ENCODE measurements at places on chromosomes 5 and 9. TPM values are rescaled to one million over a fixed set of nuclear protein-coding genes. Genes with fewer than 3 reads are reported as not detected.
A peak's percentile ranks its signal among the peaks of the same experiment; 100 is the strongest.

DNA sequence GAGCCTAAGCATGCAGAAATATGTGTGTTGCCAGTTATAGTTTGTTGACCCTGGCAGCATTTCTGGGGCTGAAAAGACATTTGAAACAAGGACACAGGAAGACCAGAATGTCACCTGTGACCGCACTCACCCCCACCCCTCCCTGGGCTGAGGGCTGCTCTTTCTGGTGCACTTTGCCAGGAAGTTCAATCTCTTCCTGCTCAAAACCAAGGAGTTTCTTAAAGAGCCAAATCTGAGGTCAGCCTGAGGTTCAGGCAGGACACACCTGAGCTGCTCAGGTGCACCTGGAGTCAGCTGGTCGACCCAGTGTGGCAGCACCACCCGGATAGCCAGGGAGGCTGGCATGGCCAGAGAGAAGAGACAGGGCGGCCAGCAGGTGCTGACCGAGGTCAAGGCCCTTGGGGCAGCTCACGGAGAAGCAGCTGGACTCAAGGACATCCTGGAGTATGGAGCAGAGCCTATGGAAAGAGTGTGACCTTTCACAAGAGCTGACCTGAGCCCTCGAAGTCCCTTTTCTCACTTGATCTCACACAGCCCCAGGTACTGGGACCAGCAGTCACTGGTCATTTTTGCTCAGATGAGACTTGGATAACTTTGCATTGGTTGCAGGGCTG is 376.9 kb upstream of the IRX4 start:
- H3K27me3 ChIP-seq = peaks cover 3% of the 10 kb centered on the region
- DNase-seq = peak; percentile 50
- no peak overlapping the region for H3K4me3 ChIP-seq
- no peak overlapping the region for H3K27ac ChIP-seq
- H3K36me3 ChIP-seq = no peaks in the 10 kb centered on the region

DNA sequence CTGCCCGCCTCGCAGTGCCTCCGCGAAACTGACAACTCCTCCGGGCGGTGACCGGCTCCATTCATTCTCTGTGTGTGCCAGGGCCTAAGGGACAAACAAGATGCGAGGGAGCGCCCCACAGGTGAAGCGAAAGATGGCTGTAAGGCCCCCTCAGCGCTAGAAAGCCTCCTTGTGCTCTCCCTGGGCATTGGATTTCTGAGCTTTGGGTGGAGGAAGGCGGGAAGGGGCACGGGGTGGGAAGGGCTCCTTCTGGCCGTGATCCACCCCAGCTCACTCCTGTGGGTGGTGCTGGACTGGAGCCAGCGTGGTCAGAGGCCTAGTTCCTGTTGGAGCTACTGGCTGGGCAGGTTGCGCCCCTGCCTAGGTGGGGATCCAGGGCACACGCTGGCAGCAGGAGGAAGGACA is 943 bp downstream of the GALNT12 start:
- peak overlapping the region; percentile 63 for H3K4me3 ChIP-seq
- peak; percentile 79 for DNase-seq
- peaks cover 11% of the 10 kb centered on the region for H3K4me1 ChIP-seq
- H3K27me3 ChIP-seq = peaks cover 41% of the 10 kb centered on the region

DNA sequence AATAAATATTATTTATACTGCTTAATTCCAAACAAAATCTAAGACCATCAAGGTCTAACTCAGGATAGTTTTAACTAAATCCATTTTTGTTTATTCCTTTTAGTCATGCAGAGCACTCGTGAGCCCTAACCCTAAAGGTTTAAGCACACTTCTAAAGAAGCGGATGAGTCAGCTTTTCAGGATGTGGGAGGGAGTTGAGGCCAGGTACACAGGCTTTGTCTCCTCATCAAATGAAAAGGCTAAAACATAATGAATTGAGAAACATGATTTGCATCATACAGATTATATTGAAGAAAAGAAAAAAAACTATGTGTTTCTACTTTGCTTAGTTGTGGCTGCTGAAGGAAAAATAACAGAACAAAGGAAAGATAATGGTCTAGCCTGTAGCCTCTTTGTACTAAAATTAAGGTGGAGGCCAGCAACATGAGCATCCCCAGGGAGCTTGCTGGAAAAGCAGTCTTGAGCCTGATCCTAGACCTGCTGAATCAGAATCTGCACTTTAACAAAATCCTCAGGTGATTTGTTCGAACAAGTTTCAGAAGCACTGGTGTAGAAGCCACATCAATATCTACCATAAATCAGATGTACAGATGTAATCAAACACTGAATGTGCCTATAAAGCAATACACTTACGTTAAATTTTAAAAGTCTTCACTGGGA is 21.1 kb upstream of the ISCA1 start:
- H3K36me3 ChIP-seq = peaks cover 48% of the 10 kb centered on the region
- DNase-seq = no peak
- H3K27ac ChIP-seq = peak overlapping the region; percentile 73
- no peaks in the 10 kb centered on the region for H3K27me3 ChIP-seq
- H3K4me3 ChIP-seq = no peak overlapping the region

DNA sequence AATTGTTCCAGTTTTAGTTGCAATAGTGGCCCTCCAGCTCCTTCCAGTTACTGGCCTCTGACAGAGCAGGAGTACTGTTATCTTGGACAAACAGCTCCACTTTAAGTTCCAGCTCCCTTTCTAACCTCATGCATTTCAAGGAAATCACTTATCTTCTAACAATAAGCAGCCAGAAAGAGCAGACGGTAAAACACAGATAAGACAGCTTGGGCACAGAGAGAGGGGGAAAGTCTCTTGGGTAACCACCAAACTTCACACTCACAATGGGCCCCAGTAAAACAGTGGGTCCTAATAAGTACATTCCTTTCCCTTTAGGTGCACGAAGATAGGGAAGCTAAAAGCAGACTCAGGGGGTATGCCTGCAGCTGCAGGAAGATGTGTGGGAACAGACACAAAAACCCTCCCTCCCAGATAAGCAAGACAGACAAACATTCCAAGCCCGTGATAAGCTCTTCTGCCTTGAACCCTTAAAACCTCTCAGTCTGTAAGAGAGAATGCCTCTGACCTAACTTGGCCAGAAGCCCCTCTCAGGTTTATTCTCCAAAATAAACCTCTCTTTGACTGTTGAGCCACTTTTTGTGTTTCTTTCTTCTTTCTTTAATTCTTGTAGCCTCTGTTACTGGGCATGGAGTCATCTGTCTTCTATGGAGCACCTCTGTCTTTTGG is 30.8 kb downstream of the OR1J1 start:
- H3K27me3 ChIP-seq = peaks cover 5% of the 10 kb centered on the region
- no peak overlapping the region for H3K4me3 ChIP-seq
- no peak for DNase-seq
- H3K36me3 ChIP-seq = no peaks in the 10 kb centered on the region
- peaks cover 28% of the 10 kb centered on the region for H3K4me1 ChIP-seq
- no peak overlapping the region for H3K27ac ChIP-seq

GRCh38 chr5:166377756-166378155 is 1913.7 kb upstream of the WWC1 start:
- H3K27me3 ChIP-seq = no peaks in the 10 kb centered on the region
- no peaks in the 10 kb centered on the region for H3K36me3 ChIP-seq
- no peak overlapping the region for H3K4me3 ChIP-seq
- no peak for DNase-seq
- no peak overlapping the region for H3K27ac ChIP-seq
- no peaks in the 10 kb centered on the region for H3K4me1 ChIP-seq

The TMEM8B gene
- total RNA-seq = 17.4 TPM

DNA sequence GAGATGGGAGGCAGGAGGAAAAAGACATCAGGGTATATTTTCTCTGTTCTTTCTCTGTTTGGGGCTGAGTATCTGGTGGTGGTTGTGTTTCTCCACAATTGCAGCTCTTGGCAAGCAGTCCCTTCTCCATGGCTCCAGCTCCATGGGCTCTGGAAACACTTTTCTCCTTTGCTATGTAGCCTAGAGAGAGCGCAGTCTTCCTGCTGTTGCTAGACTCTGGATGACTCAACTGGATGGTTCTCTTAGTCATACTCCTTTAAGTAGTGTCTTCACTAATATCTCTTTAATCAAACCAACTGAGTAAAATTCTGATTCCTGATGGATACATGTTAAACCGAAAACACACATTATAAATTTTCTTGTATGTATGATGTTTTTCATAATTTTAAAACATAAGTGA is 3.3 kb upstream of the PLGRKT start:
- peak overlapping the region; percentile 8 for H3K27ac ChIP-seq
- DNase-seq = no peak
- no peak overlapping the region for H3K4me3 ChIP-seq
- peaks cover 19% of the 10 kb centered on the region for H3K4me1 ChIP-seq

- H3K27ac ChIP-seq = no peak overlapping the region
- no peak overlapping the region for H3K4me3 ChIP-seq
- peaks cover 1% of the 10 kb centered on the region for H3K36me3 ChIP-seq
Observed at GRCh38 chr5:81235287-81236072, 2.4 kb downstream of the CKMT2 start.

DNA sequence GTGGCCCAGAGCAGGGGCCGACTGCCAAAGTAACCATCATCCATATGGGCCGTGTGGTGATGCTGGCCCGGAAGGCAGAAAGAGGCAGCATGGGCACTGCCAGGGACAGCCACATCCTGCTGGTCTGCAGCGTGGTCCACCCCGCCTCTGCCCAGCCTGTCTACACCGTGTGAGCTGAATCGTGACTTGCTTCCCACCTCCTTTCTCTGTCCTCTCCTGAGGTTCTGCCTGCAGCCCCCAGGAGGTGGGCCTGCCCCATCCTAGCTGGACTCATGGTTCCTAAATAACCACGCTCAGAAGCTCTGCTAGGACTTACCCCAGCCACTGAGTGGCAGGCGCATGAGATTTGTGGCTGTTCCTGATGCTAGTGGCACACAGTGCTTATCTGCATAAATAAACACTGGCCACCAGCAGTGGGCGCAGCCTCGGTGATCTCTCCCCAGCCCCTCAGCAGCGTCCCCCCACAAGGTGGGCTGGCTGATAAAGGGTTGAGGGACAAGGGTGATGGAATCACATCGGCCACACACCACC is 22.6 kb upstream of the SUSD3 start:
- H3K36me3 ChIP-seq = no peaks in the 10 kb centered on the region
- H3K4me1 ChIP-seq = peaks cover 3% of the 10 kb centered on the region
- H3K27me3 ChIP-seq = peaks cover 31% of the 10 kb centered on the region
- DNase-seq = peak; percentile 76

DNA sequence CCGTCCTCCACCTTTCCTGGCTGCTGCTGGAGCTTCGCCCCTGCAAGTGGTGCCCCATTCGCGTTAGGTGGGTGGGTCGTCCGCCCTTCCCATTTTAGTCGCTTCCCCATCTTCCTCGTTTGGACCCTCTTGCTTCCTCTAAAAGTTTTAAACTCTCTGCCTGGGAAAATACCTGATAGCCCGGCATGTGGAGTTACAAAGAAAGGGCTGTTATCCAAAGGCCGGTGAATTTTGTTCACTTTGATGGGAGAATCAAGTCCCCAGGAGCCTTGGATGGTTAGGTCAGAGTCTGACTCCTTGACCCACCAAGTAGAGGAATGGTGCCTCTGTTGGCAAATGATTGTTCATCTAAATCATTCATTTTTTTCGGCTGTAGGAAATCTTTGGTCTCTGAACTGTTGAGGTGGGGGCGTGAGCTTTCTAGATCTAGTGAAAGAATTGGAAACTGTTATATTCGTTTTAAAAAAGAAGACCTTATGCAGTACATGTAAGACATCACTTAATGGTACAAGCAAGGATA is 29.5 kb upstream of the APC start:
- no peak for DNase-seq
- peak overlapping the region; percentile 93 for H3K4me3 ChIP-seq
- H3K36me3 ChIP-seq = no peaks in the 10 kb centered on the region
- H3K27me3 ChIP-seq = no peaks in the 10 kb centered on the region
- peak overlapping the region; percentile 92 for H3K27ac ChIP-seq

- H3K4me3 ChIP-seq = peak overlapping the region; percentile 90
- H3K4me1 ChIP-seq = peaks cover 76% of the 10 kb centered on the region
- H3K36me3 ChIP-seq = no peaks in the 10 kb centered on the region
- H3K27ac ChIP-seq = peak overlapping the region; percentile 99
Observed at GRCh38 chr5:133051061-133051541, 712 bp upstream of the HSPA4 start.

DNA sequence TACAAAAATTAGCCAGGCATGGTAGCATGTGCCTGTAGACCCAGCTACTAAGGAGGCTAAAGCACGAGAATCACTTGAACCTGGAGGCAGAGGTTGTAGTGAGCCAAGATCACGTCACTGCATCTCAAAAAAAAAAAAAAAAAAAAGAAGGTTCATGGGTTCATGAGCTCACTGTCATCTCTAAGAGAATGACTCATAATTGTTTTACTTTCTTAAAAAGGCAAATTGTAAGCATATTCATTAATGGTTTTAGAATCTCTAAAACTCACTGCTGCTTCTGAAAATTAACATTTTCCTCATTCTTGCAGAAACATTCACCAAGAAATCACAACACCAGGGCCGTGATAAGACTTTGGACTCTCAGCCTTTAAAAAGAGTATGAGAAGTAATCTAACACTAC is 103.6 kb downstream of the GNA14 start:
- H3K4me1 ChIP-seq = peaks cover 11% of the 10 kb centered on the region
- no peaks in the 10 kb centered on the region for H3K27me3 ChIP-seq
- no peak overlapping the region for H3K27ac ChIP-seq
- no peak for DNase-seq
- H3K4me3 ChIP-seq = no peak overlapping the region

The PCA3 gene
- total RNA-seq = not detected

- H3K27me3 ChIP-seq = no peaks in the 10 kb centered on the region
- H3K4me1 ChIP-seq = no peaks in the 10 kb centered on the region
- DNase-seq = no peak
- peaks cover 10% of the 10 kb centered on the region for H3K36me3 ChIP-seq
- H3K27ac ChIP-seq = no peak overlapping the region
Observed at GRCh38 chr5:67502951-67503350, 306.4 kb upstream of the CD180 start.

DNA sequence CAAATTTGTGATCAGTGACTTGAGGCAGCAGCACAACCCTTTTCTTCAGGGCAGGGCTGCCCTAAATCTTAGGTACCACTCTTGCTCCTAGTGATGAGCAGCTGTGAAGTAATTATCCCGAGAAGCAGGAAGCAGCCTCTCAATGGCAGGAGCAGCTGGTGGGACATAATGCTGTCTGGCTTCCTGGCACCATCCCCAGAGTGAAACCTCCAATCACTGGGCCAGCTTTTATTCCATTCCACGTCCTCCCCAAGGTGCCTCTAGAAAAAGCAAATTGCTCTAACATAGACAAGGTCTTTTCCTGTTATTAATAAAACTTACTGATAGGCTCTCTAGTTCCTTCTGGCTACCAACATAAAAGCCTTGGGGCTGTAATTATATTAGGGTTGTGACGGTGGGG is 154.0 kb downstream of the FRMD3 start:
- H3K27ac ChIP-seq = no peak overlapping the region
- no peaks in the 10 kb centered on the region for H3K36me3 ChIP-seq
- no peak for DNase-seq
- no peaks in the 10 kb centered on the region for H3K4me1 ChIP-seq

DNA sequence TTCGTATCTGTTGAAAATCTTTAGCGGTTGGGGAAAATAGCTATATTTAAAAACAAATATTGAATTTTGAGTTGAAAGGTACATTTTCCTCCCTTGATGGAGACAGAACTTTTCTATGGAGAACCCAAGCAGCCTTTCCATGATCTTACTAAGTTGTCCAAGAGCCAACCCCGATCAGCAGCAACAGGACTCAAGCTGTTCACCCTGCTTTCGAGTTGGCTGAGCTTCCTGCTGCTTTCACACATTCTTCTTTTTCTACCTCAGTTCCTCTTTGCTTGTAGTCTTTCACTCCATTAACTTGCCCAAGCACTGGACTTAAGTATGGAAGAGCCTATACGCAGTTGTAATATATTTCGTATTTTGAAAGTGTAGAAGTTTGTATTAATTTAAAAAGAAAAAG is 59.4 kb downstream of the IL6ST start:
- H3K27ac ChIP-seq = no peak overlapping the region
- no peak overlapping the region for H3K4me3 ChIP-seq
- H3K4me1 ChIP-seq = peaks cover 2% of the 10 kb centered on the region
- no peak for DNase-seq
- H3K36me3 ChIP-seq = peaks cover 2% of the 10 kb centered on the region

The MUSK gene
- not detected for total RNA-seq

- H3K27me3 ChIP-seq = no peaks in the 10 kb centered on the region
- H3K4me1 ChIP-seq = no peaks in the 10 kb centered on the region
- H3K27ac ChIP-seq = no peak overlapping the region
Observed at GRCh38 chr9:8685825-8686224, 886.2 kb upstream of the DMAC1 start.

Measured in chondrocyte (in vitro differentiated cells).